ENCODE measurements at places on chromosomes 13 and 19.

GRCh38 chr19:36221474-36221873, 6.6 kb downstream of the ZNF146 start:
- no peak for DNase-seq

GRCh38 chr13:87887459-87888123, 216.4 kb downstream of the SLITRK5 start:
- no peak for DNase-seq

- DNase-seq: no peak
These were observed 549.6 kb downstream of the FGF9 start for GRCh38 chr13:22220151-22221135.

DNA sequence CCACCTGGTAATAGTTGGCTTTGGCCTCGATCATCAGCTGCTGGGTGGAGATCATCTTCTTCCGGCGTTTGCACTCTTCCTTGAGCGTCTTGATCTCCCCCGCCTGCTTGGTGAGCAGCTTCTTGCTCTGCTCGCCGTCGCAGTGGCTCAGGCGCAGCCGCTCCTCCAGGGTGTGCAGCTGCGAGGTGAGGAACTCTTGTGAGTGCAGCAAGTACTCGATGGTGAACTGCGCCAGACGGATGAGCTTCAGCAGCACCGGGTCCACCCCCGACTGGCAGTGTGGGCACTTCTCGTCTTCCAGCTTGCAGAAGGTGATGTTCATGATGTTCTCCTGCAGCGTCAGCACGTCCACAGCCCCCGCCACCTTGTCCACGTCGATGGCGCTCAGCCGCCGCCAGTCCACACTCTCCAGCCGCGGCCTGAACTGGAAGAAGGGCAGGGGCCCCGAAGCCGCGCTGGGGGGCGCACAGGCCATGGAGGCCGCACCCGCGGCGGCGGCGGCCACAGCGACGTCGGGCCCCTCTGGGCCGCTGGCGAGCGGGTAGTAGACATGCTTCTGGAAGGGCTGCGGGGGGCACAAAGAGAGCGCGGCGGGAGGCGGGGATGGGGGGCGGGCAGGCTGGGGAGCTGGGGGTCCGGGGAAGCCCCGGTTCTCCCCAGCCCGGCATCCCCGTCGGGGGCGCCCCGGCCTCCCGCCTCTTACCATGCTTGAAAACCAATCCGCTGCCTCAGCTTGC, 3.0 kb downstream of the DZIP1 start:
- DNase-seq: no peak

DNA sequence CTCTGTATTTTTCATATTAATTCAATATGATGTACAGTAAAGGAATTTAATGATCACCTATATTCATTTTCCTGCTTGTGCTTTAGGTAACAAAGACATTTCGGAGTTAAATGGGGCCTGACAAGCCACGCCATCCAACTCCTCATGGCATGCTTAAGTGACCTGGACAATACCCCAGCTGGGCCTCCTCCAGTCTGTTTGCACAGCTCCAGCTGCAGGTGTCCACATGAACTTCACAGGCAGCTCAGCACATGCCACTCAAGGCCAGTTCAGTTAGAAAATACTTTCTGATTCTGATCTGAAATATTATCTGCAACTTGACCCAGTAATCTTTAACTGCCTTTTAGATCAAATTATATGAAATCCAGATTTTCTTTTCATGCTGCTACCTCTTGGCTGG, 89.6 kb upstream of the SLC15A1 start:
- no peak for DNase-seq

DNA sequence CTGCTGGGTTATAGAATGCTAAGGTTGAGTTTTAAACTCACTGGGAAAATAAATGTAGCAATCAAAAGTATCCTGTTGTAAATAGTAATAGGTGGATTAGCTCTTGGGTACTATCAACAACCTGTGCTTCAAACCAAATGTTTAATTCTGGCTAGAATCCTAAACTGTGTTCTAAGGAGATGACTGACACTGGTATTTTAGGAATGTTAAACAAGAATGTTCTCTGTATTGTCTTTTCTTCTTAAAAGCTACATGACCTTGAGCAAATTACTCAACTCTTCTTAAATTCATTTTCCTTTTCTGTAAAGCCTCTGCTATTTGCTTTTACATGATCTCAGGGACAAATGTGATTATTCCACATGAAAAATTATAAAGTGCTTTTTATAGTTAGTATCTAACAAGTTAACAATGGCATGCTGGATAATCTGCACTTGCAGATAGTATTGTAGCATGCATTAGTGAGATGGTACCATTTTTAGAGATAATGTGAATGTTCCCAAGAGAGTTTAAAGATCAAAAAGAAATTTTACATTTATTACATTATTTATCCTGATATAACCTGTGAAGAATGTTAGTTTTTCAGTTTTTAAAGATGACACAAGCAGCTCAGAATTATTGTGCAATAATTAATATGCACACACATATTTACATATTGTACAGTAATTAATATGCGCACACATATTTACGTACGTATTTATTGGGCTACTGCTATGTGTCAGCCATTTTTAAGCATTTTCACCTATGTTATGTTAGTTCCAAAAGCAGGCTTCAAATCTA, 13.6 kb upstream of the EPSTI1 start:
- no peak for DNase-seq

DNA sequence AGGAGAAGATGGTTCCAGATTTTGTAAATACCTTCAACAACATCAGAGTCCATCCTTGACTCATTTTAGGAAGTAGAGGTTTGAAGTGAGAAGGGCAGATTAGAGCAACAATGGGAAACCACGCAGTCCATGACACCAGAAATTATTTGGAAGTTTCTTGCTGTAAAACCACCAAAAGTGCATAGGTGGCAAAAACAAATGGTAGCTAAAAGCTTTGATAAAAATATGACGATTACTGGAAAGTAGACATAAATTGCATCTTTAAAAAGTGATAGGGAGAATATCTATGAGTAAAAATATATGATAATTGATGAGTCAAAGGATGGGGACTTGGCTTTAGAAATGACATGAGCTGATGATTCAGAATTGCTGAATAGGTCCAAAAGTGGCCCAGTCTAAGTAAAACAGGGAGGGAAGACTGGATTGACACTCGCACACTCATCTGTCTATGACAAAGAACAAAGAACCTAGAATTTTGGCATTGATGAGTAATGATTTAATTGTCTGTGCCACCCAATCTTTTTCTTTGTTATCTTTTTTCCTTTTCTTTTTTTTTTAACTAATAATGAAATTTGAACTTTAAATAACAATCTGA, 472.2 kb downstream of the MYO16 start:
- DNase-seq: no peak

DNA sequence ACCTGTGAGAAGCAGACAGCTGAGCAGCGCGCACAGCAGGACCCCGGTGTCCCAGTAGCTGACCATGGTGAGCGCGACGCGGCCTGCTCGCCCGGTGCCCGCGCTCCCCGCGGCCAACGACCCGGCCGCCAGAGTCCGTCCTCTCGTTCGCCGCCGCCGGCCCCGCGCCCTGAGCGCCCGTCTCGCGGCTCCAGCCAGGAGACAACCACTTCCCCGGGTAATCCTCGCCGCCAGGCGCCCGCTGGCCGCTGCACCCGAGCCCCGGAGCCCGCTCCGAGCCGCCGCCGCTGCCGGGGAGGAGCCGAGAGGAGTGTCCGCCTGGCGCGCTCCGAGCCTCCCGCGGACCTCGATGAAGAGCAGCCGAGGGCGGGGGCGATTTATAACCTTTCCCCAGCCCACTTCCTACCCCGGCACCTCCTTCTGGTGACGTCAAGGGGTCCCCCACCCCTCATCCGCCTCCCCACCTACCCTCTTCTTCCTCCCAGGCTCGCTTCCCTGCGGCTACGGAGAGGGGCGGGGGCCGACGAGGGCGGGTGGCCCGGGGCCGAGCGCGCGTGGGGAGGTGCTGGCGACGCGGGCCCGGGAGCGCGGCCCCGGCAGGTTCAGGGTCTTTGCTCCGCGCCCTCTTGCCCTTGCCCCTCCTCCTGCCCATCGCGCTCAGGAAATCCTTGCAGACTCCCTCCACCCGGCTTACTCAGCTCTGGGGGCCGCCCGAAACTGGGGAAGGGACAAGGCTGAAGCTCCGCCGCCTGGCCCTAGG, at the start of gene FLT1:
TSS of gene FLT1 (minus strand) at position 351 of the 760 bp plus-strand sequence. CDS start at position 66, 285 bp downstream.
- DNase-seq: peak; percentile 60

DNA sequence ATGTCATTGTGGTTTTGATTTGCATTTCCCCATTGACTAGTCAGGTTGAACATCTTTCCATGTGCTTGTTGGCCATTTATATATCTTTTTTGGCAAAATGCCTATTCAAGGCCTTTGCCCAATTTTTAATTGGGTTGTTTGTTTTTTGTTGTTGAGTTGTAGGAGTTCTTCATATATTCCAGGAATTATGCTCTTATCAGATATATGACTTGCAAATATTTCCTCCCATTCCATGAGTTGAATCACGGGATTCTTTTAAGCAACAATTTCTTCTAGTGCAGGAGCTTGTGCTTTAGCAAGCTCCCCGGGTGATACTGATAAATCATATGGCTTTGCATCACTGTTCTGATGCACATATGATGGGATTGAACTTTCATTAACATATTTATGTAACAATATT, 47.0 kb upstream of the FLT1 start:
- DNase-seq: no peak

- DNase-seq: no peak
These were observed 81.8 kb upstream of the SIAH3 start for GRCh38 chr13:45933203-45933908.

GRCh38 chr19:11861301-11861700, 12.8 kb downstream of the ZNF439 start:
- no peak for DNase-seq

- DNase-seq: no peak
These were observed 37.5 kb downstream of the POSTN start for GRCh38 chr13:37561031-37561430.

- DNase-seq: no peak
These were observed 3.9 kb upstream of the GPR183 start for GRCh38 chr13:99311137-99311536.

- no peak for DNase-seq
These were observed 88.1 kb downstream of the TSHZ3 start for GRCh38 chr19:31261019-31261602.

- no peak for DNase-seq
These were observed 67.2 kb downstream of the ALOX5AP start for GRCh38 chr13:30802501-30802900.

DNA sequence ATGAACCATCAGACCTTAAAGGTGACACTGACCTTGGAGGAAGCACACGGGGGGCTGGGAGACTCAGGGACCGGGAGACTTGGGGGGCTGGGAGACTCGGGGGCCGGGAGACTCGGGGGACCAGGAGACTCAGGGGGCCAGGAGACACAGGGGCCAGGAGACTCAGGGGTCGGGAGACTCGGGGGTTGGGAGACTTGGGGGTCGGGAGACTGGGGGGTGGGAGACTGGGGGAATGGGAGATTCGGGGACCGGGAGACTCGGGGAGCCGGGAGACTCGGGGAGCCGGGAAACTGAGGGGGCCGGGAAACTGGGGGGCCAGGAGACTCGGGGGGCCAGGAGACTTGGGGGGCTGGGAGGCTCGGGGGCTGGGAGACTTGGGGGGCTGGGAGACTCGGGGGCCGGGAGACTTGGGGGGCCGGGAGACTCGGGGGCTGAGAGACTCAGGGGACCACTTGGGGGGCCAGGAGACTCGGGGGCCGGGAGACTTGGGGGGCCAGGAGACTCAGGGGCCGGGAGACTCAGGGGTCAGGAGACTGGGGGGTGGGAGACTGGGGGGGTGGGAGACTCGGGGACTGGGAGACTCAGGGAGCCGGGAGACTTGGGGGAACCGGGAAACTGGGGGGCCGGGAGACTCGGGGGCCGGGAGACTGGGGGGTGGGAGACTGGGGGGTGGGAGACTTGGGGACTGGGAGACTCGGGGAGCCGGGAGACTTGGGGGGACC, 62.9 kb downstream of the RASA3 start:
- DNase-seq: no peak

DNA sequence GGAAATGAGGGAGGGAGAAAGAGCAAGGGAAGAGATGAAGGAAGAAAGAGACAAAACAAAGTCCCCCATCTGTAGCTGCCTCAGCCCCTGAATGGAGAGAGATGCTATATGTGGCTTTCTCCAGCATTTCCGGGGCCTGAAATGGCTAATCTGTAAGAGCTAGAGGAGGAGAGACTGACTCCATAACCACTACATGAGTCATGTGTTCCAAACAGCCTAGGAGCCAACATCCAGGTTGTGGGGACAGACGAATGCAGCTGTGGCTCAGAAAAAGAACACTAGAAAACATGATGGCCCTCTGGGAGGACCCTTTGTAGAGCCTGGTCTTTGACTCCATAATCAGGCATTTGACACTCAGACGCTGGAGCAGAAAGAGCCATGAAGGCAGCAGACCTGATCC, 292.0 kb upstream of the ZNF507 start:
- no peak for DNase-seq

- no peak for DNase-seq
These were observed 787.7 kb downstream of the UQCRFS1 start for GRCh38 chr19:28425046-28425931.

GRCh38 chr13:108155185-108156106, 59.9 kb downstream of the LIG4 start:
- DNase-seq: peak; percentile 74

All from HAP-1 (cell line).